ENCODE measurements at places on chromosomes 2 and 18.
A peak's percentile ranks its signal among the peaks of the same experiment; 100 is the strongest.

DNA sequence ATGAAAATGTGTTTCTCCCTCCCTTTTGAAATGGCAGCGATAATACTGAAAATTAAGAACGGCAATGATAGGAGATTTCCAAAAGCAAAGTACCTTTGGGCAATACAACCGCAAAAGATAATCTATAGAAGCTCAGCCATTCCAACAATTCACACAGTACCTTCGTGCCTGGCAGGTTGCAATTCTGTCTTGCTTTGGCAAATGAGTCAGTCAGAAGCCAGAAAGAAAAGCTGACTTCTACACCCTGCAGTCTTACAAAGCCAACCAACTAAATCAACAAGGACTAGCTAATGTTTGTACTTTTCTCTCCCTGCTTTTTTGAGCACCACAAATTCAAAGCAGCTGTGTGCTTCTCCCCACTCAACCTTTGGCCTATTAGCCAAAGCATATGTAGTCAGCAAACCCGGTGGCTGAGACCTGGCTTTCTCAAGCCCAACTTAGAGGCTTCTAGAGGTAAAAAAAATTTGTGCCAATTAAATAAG is 25.7 kb upstream of the ID2 start:
- DNase-seq = no peak
- H3K27me3 ChIP-seq = no peaks in the 10 kb centered on the region
- no peaks in the 10 kb centered on the region for H3K4me1 ChIP-seq
- no peak overlapping the region for H3K27ac ChIP-seq
- no peak overlapping the region for H3K4me3 ChIP-seq
- H3K36me3 ChIP-seq = no peaks in the 10 kb centered on the region

- no peak for DNase-seq
- no peak overlapping the region for H3K27ac ChIP-seq
- no peaks in the 10 kb centered on the region for H3K36me3 ChIP-seq
- H3K4me1 ChIP-seq = peaks cover 12% of the 10 kb centered on the region
These were observed 3.1 kb upstream of the MYCN start for GRCh38 chr2:15937105-15937881.

DNA sequence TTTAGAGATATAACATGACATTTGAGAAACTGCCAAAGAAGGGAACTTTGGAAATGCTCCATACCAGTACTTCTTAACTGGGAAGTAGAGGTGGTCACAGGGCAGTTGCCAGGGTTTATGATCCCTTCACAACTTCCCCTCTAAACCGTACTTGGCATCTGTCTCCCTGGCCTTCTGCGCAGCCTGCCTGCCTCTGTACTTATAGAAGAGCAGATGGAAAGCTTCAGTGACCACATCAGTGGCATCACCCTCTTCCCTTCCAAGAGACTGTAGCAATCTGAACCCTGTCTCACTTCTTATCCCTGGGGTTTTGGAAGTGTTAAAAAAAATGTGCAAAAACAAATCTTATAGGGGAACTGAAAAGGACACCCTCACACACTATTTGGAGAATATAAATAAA is 64.1 kb downstream of the EIF2AK3 start:
- no peaks in the 10 kb centered on the region for H3K4me1 ChIP-seq
- no peak overlapping the region for H3K4me3 ChIP-seq
- no peak overlapping the region for H3K27ac ChIP-seq
- no peaks in the 10 kb centered on the region for H3K27me3 ChIP-seq
- H3K36me3 ChIP-seq = no peaks in the 10 kb centered on the region

DNA sequence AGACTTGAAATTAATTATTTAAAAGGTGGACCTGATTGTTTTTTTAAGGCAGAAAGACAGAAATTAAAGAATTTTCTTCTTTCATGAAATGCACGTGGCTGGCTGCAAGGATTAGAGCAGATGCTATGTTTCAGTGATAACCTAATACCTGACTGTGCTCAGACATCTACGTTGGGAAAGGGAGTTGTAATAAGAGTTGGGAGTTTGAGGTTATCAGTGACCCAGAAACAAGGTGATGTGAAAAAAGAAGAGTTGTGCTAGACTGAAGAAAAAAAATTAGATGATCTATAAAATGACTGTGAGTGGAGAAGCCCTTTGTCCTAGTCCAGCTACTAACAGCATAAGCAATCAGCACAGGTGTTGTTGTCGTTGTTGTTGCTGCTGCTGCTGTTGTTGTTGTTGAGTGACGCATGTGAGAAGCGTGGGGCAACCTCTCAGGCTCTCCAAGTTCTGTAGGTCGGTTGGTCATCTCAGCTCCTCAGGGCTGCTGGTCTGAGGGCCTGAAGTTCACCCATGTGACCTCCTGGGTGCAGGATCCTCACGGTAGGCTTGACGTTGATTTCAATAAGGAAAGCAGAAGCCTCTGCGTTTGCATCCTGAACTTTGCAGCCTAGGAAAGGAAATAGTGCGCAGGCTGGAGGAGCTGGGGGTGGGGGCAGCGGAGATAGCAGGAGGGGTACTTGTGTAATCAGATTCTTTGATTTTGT is 7.6 kb downstream of the POU3F3 start:
- no peak for DNase-seq
- H3K4me1 ChIP-seq = no peaks in the 10 kb centered on the region
- H3K4me3 ChIP-seq = no peak overlapping the region
- no peak overlapping the region for H3K27ac ChIP-seq
- H3K36me3 ChIP-seq = no peaks in the 10 kb centered on the region

DNA sequence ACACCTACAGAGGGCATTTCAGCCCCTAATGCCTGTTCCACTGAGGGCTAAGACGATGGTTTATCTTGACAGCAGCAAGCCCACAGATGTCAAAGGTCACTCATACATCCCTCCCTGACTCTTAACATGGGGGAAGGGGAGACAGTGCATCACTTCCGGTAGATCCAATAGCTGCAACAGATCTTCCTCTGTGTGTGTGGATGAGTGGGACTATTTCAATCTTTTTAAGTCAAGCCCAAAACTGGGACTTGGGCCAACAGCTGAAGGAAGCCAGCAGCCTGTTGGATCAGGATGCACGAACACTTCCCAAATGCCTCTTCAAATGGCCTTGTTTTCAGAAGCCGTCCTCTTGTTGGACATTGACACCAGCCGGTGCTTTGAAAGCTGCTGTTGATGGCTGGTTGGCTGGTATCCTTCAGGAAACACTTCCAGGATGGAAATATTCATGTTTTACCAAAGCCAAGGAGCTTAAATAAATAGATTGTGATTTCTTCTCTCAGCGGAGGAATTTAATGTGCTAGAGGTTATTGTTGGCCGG is 59.2 kb downstream of the IL1R2 start:
- no peak overlapping the region for H3K4me3 ChIP-seq
- no peak overlapping the region for H3K27ac ChIP-seq
- peaks cover 4% of the 10 kb centered on the region for H3K27me3 ChIP-seq

GRCh38 chr2:12742891-12743290 is 26.2 kb downstream of the TRIB2 start:
- no peak overlapping the region for H3K4me3 ChIP-seq
- no peak overlapping the region for H3K27ac ChIP-seq
- DNase-seq = no peak
- no peaks in the 10 kb centered on the region for H3K27me3 ChIP-seq
- H3K4me1 ChIP-seq = no peaks in the 10 kb centered on the region

DNA sequence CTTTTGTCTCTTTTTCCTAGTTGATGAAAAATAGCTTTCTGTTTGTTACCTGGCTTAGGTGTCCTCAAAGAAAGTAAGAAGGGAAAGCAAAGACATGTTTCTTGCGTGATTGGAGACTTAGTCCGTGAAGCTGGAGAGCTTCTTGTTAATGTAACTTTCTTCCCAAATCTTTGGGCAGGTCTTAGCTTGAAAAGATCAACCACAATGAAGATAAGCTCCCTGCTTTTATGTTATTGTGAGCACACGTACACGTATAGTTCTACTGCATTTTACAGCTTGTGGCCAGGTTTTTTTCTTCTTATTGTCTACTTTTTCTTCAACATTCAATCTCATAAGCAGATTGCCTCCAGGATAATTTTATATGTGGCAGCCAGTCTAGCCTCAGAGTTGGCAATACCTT is 99.8 kb downstream of the DIS3L2 start:
- no peak for DNase-seq
- no peak overlapping the region for H3K4me3 ChIP-seq
- H3K27me3 ChIP-seq = no peaks in the 10 kb centered on the region
- no peaks in the 10 kb centered on the region for H3K4me1 ChIP-seq
- no peaks in the 10 kb centered on the region for H3K36me3 ChIP-seq
- no peak overlapping the region for H3K27ac ChIP-seq

- H3K27ac ChIP-seq = no peak overlapping the region
- no peak for DNase-seq
- H3K4me1 ChIP-seq = no peaks in the 10 kb centered on the region
- no peak overlapping the region for H3K4me3 ChIP-seq
- no peaks in the 10 kb centered on the region for H3K36me3 ChIP-seq
- no peaks in the 10 kb centered on the region for H3K27me3 ChIP-seq
These were observed 434.5 kb upstream of the KLHL29 start for GRCh38 chr2:22950431-22950830.

GRCh38 chr2:64166637-64167420 is 22.6 kb upstream of the PELI1 start:
- H3K36me3 ChIP-seq = no peaks in the 10 kb centered on the region
- DNase-seq = no peak
- H3K4me3 ChIP-seq = no peak overlapping the region
- H3K27ac ChIP-seq = no peak overlapping the region
- H3K4me1 ChIP-seq = no peaks in the 10 kb centered on the region

DNA sequence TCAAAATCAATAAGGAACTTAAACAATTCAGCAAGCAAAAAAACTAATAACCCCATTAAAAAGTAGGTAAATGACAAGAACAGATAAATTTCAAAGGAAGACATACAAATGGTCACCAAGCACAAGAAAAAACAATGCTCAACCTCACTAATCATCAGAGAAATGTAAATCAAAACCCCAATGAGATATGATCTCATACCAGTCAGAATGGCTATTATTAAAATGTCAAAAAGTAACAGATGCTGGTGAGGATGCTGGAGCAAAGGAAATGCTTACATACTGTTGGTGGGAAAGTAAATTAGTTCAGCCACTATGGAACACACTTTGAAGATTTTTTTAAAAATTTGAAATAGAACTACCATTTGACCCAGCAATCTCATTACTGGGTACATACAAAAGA is 538.0 kb downstream of the TMX3 start:
- H3K27me3 ChIP-seq = no peaks in the 10 kb centered on the region
- no peak overlapping the region for H3K4me3 ChIP-seq
- DNase-seq = no peak

GRCh38 chr2:113232123-113232522 is 46.6 kb downstream of the PAX8 start:
- no peak overlapping the region for H3K27ac ChIP-seq
- H3K4me3 ChIP-seq = no peak overlapping the region
- no peaks in the 10 kb centered on the region for H3K4me1 ChIP-seq
- no peaks in the 10 kb centered on the region for H3K27me3 ChIP-seq

DNA sequence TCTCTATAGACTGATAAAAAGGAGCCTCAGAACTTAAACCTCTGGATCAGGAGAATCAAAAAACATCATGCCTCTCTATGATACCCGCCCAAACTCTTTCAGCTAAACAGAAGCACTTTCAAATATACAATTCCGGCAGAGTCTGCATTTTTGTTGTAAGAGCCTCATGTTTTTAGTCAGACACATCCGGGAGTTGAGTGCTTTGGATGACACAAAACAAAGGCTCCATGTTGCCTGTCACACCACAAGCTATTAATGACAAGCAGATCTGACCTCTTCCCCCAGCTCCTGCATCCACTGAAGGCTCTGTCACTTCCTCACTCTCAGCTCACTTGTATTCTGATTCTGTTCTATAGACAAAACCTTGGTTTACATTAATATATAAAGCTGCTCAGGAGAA is 33.2 kb downstream of the SLC38A11 start:
- no peak overlapping the region for H3K4me3 ChIP-seq
- H3K27me3 ChIP-seq = no peaks in the 10 kb centered on the region

DNA sequence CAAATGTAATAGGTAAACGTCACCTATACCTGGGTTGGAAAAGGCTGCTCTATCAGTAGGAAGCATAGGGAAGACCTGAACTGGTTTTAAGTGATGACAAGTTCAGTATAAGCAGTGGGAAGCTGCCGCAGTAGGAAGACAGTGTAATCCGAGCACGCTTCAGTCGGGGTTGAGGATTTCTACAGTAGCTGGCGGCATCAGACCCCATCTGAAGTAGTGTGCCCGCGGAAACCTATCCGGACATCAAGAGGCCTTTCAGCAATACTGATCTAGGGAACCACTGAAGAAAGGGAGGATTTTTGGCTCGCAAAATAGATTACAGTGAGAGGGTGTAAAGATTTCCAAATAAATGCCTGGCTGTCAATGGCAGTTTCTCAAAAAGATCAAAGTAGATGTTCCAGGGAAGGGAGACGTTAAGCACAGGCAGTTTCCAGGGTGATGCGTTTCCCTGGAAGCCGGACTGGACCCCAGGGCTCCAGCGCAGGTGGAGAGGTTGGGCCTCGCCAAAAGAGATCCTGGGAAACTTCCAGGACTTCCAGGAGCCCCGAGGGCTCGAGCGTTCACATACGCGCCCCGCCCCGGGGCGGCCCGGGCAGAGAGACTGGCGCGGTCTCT is 5.3 kb downstream of the LOXL3 start:
- peak overlapping the region; percentile 80 for H3K4me3 ChIP-seq
- DNase-seq = no peak
- H3K27ac ChIP-seq = peak overlapping the region; percentile 73
- H3K4me1 ChIP-seq = peaks cover 18% of the 10 kb centered on the region
- no peaks in the 10 kb centered on the region for H3K36me3 ChIP-seq

DNA sequence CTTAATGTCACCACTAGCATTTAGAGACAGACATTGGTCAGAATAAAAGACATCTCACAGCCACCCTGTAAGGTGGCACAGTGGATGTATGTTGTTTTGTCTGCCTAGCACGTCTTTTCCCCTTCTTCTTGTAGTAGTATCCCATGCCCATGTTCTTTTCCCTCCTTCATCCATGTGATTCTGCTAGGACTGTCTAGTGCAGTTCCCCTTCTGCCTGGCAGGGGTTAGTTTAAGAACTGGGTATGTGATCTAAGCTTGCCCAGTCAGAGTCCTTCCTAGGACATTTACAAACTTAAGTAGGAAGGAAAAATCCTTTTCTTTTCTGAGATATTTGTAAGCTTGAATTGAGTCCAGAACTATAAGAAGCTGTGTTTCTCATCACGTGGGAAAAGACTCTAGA is 172.3 kb downstream of the BABAM2 start:
- H3K27me3 ChIP-seq = no peaks in the 10 kb centered on the region
- H3K4me1 ChIP-seq = no peaks in the 10 kb centered on the region
- no peak for DNase-seq
- H3K27ac ChIP-seq = no peak overlapping the region

DNA sequence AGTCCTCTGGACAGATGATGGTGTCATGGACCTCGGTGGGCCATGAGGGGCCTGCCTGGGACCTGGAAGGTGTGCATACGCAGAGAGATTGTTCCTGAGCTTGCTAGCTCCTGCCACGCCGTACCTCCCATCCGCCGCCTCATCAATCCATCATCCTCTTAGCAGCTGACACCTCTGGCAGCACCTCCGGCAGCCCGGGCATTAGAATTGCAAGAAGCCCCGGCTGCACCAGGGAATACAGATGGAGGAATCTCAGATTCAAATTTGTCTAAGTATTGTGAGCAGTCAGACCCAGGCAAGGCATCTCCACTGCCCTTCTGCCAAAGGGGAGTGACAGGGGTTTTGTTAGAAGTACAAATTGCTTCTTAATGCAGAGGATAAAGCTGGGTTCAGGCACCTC is 4.5 kb downstream of the C1QL2 start:
- H3K27me3 ChIP-seq = peaks cover 16% of the 10 kb centered on the region
- DNase-seq = no peak
